Activated CD8-positive, alpha-beta memory T cell treated with anti-CD3 and anti-CD28 coated beads for 24 hours (primary cell): ENCODE measurements at places on chromosomes 2 and 18.

DNA sequence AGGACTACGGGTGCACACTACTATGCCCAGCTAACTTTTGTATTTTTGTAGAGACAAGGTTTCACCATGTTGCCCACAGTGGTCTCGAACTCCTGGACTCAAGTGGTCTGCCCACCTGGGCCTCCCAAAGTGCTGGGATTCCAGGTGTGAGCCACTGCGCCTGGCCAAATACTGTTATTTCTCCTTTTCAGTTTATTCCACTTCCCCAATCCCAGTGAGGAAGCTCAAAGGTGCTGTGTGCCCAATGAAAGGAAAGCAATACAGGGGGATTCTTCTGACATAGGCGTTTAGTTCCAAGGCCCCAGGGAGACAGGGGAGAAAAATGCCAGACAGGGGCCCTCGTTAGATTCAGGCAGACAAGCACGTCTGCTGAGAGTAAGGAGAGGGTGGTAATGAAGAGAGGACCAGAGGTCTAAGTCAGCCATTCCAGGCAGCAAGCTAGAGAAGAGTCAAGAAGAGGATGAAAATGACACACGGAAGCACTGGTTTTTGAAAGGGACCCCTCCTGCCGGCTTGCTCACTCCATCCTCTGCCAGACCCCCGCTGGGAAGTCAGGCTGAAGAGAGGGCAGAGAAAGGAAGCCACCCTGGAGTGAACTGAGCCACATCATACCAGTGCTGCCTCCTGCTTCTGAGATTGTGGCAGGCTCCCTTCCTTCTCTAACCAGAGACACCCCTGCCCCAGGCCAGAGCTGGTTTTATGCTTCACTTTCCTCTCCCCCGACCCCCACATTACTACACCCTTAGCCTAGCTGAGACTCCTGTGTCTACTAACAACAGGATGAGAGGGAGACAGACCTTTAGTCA lies 6.7 kb downstream of the INO80C start:
- no peak for DNase-seq

GRCh38 chr2:64679673-64680425 lies 26.1 kb upstream of the SERTAD2 start:
- DNase-seq, result no peak

GRCh38 chr2:207939342-207940108 lies 85.8 kb downstream of the PLEKHM3 start:
- DNase-seq, result no peak

DNA sequence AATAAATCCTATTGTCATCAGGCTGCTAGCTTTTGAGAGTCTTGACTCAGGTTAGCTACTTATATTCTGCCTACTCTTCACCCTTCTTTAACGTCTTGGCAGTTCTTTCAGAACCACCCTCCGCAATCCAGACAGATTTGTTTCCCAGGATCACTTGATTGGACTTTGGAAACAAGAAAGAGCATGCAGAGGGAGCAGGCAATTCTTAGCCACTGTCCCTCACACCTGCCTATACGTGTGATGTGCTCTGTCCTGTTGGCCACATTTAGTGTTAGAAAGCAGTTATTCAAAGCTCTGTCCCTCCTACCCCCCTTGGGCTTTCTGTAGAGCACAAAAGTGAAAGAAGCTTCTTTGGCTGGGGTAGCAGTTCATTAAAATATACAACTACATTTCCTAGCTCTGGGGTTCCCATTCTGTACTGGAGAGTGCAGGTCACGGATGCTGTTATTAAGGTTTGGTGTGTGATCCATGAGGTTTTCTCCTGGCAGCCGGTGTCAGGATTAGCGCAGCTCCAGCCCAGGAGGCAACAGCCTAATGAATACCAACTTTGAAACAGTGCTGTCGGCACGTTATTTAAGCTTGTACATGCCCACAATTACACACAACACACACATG lies 6.3 kb downstream of the FZD5 start:
- DNase-seq, result no peak

- DNase-seq, result no peak
Observed at GRCh38 chr2:21438949-21439348, 315.2 kb downstream of the TDRD15 start.

DNA sequence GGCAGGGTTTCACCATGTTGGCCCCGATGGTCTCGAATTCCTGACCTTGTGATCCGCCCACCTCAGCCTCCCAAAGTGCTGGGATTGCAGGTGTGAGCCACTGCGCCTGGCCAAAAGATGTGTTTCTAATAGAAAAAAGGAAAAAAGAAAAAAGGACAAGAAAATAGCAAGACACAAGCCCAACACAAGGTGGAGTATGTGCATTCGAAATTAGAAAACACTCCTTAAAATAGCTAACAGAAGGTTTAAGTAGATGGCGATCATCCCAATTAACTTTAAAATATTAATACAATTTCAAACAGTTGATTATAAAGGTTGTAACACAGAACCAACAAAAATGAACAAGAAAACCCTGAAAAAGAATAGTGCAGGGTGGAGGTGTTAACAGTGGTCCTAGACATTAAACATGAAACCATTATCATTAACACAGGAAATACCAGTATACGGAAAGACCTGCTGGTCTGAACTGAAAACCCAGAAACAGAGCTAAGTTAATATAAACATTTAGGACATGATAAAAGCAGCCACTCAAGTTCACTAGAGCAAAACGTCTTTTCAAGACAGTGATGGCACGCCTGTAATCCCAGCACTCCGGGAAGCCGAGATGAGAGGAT lies 57.9 kb downstream of the HDLBP start:
- no peak for DNase-seq

DNA sequence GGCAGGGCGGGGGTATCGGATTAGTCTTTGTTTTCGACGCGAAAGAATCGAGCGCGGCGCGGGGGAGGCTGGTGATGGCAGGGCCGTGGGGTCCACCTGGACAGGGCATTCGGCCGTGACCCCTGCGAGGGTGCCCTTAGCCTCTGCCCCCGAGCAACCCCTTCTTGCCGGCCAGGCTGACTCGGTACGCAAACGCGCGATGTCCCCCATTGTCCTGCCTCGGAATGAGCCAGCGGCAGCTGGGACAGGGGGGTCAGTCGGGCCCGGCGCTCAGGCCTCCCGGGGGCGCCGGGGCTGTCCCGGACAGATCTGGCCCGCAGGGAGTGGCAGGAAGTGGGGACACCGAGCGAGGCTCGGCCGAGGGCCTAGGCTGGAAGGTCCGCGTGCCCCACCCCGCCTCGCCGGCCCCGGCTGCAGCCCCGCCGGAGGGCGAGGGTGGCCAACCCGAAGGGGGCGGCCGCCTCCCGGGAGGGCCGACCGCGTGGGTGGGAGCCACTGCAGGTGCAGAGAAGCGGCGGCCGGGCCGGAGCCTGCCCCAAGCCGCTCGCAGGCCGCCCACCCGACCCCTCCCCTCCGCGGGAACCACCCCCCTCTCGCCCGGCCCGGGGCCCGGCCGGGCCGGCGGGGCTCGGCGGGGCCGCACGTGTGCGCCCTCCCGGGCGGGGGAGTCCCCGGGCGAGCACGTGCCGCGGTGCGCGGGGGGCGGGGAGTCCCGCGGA lies at the start of gene TET3:
Gene TET3, plus strand, starts transcription at position 708 of the 719 bp plus-strand sequence. CDS start 1,494 bp downstream, outside the sequence.
- peak; percentile 87 for DNase-seq

- DNase-seq, result peak; percentile 50
Observed at GRCh38 chr18:48813321-48813720, 137.4 kb downstream of the SMAD7 start.

DNA sequence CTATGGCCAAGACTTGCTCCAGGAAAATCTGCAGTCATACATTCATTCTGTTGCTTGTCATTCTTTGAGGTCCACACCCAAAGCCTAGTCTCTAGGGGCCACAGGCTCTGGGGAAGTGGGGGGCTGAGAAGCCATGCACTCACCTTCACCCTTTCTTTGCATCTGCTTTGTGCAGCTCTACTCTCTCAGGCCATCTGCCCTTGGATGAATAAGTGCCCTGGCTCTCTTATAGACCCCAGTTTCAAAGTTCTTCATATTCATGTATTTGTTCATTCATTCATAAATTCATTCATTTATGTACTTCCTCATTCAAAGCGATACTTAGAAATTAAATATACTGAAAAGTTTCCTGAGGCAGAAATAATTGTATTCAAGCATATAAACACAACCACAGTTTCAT lies 130.3 kb upstream of the FAM98A start:
- DNase-seq, result no peak

DNA sequence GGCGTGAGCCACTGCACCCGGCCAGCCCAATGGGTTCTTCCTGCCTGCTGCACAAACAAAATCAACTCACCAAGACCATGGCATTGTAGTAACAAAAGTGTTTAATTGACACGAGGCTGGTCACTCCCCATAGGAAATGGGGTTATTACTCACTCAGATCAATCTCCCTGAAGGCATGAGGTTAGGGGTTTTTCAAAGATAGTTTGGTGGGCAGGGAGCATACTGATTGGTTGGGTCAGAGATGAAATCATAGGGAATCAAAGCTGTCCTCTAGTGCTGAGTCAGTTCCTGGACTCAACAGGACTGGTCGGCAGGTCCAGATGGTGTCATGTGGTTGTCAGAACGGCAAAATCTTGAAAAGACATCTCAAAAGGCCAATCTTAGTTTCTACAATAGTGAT lies 122.1 kb downstream of the TMEM17 start:
- no peak for DNase-seq

DNA sequence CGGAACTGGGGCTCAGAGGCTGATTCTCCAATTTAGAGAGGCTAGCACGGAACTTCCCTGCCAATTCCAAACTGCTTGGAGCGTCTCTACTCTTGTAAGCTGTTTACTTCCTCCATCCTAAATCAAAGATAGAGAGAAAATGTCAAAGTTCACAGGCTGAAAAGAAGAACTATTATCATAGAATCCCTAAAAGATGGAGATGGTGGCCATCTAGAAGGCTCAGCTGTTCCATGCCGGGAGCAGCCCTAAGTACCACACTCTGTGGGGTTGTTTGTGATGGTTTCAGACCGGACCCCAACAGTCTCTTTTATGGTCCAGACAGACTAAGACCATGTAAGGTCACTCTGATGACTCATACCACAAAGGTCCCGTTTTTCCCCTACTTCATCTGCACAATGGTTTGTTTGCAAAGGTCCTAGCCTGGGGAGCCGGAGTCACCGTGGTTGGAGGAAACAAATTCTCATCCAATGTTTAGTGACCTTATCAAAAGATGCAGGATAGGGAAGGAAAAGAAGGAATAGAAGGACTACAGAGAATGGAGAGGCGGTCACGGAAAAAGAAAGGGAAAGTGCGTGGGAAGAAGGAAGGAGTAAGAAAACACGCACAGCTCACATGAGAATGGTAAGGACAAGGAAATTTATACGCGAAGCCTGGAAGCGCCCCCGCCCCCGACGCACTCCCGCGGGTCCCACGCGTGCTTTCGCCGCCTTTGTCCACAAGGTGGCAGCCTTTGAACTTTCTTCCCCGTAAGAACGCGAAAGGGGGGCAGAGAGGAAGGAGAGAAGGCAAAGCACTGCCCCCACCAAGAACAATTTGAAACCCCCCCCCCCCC lies 453 bp upstream of the ANTXR1 start:
- DNase-seq, result peak; percentile 71

- DNase-seq, result no peak
Observed at GRCh38 chr18:21857871-21858270, 117.3 kb downstream of the MIB1 start.

DNA sequence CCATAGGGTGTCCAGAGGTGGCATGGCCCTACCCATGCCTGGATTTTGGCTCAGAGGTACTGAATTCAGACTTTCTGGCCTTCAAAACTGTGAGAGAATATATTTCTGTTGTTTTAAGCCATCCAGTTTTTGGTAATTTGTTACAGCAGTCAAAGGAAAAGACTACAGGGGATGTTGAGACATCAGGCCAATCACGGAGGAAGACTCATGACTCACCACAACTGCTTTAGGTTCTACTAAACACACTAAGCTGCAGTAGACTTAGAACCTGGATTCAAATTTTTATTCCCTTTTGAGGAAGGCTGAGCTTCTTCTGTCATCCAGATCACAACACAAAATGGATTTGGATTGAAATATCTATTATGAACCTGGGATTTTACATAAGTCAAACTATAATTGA lies 12.0 kb upstream of the C2orf66 start:
- DNase-seq, result no peak

- no peak for DNase-seq
Observed at GRCh38 chr18:23529604-23530003, 26.3 kb downstream of the RMC1 start.

- DNase-seq, result no peak
Observed at GRCh38 chr2:118431165-118431517, 342.9 kb downstream of the INSIG2 start.

DNA sequence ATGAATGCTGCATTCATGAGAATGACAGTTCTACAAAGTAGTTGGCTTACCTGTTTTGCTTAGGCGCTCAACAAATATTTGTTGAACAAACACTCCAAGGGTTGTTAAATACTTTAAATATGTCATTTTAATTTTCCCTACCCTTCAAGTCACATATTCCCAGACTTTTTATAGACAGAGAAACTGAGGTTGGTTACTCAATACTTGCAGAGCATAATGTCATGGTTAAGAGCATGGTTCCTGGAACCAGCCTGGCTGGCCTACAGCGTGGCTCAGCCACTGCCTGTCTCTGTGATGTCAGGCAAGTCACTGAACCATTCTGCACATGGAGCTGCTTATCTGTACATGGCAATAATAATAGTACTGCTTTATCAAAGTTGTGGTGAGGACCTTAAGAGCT lies 120.0 kb upstream of the STK17B start:
- DNase-seq, result no peak

- no peak for DNase-seq
Observed at GRCh38 chr2:163732727-163733126, 3.1 kb downstream of the FIGN start.

DNA sequence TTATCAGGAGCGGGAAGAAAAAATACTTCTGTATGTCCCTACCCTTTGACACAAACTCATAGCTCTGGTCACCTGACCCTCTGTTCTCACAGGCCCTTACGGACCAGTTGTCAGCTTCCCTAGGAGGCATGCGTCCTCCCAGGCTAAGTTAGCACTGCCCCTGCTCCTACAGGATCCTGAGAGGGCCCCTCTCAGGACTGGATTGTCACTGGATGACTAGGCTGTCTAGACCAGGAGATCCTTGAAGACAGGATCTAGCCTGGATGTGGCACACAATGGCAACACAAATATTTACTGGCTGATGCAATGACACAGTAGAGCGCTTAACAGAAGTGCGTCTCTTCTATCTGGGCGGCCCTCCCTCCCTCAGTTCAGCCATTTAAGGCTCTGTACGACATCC lies 7.7 kb downstream of the FAM228A start:
- DNase-seq, result no peak

DNA sequence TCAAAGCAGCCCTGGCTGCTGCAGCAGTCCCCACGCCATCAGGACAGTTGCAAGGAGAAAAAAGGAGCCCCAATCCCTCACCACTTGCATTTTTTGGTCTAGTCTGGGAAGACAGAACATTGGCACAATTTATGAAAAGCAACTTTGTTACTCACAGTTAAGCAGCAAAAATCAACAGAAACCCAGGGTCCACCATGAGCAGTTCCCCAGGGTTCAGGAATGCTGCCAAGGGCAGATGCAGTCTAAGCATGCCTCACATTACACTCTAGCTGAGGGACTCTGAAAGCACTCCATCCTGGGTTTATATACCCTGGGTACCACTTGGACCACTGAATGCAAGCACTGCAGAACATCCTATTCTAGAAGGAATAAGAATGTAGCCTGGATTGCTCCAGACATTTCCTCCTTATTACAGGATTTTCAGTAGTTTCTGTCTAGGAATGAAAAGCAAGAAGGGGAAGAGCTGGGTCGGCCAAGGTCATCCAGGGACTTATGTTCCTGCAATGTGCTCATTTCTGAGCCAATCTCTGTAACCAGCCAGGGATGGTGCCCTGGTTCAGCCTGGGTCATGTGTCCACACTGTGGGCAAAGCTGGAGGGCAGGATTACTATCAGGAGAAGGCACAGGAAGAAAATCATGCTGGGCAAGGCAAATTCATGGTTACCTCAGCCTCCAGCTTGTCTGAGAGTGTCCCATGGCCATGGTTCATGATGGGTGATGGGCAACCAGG lies 19.5 kb upstream of the TMEM163 start:
- DNase-seq, result no peak

GRCh38 chr2:120452945-120453634 lies 107.2 kb downstream of the INHBB start:
- no peak for DNase-seq
